ENCODE measurements at places on chromosomes 6 and 20.
A peak's percentile ranks its signal among the peaks of the same experiment; 100 is the strongest.

DNA sequence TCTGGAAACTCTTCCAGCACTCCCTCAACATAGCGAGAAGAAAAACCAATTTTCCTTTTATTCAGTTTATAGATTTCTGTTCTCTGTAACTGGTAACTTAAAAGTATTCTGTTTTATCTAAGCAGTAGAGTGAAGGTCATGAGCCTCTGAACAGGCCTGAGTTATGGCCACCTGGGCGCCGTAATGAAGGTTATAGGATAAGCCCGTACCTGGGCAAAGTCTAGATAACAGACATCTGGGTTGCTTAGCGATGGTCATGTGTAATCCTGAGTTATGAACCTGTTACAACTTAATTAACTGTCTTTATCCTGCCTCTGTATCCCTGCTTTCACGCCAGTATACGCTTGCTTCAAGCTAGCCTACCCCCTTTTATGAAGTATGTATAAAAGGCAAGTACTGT, 13.0 kb upstream of the FAM217A start:
- DNase-seq: no peak

DNA sequence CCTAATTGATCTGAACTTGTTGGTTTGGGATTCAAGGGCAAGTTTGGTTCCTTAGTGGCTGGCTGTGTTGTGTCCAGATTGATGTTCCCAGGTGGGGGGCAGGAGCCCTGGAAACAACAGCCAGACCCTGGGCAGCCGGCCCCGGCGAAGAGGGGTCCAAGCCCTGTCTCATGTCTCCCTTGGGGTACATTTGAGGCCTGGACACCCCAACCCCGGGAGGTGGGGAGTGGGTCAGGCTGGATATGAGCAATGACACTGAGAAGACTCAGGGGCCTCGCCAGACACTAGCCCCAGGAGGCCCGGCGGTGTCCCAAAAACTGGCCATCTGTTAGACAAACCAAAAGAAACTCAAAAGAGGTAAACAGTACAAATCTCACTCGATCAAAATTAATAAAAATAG, 79.6 kb downstream of the YTHDF1 start:
- no peak for DNase-seq

DNA sequence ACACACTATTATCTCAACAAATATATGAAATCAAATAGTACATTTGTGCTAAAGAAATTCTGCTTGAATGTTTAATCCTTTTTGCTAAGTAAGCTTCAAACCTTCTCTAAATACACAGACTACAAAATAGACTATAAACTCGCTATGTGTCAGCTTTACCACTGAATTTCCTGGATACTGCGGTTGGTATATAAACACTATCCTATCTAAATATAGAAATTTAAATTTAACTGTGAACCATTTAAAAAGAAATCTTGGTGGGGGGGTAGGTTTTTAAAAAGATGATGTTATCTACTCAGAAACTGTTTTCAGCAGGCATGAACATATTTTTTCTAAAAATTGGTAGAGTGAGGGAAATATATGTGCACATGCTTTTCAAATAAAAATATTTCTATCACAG, 306.5 kb upstream of the RUNX2 start:
- DNase-seq: peak; percentile 51

- peak; percentile 52 for DNase-seq
Measured at GRCh38 chr6:13331516-13332348, 3.4 kb upstream of the TBC1D7 start.

- DNase-seq: no peak
Measured at GRCh38 chr6:119200512-119201175, 122.2 kb upstream of the FAM184A start.

- no peak for DNase-seq
Measured at GRCh38 chr6:137900815-137901214, 33.8 kb downstream of the TNFAIP3 start.

- peak; percentile 84 for DNase-seq
Measured at GRCh38 chr20:62143081-62143956, at the start of the genes PSMA7 and SS18L1. PSMA7 (minus strand) TSS chr20:62143394; CDS start chr20:62143303, 91 bp downstream. SS18L1 (plus strand) TSS chr20:62143769; CDS start chr20:62143821, 52 bp downstream.

DNA sequence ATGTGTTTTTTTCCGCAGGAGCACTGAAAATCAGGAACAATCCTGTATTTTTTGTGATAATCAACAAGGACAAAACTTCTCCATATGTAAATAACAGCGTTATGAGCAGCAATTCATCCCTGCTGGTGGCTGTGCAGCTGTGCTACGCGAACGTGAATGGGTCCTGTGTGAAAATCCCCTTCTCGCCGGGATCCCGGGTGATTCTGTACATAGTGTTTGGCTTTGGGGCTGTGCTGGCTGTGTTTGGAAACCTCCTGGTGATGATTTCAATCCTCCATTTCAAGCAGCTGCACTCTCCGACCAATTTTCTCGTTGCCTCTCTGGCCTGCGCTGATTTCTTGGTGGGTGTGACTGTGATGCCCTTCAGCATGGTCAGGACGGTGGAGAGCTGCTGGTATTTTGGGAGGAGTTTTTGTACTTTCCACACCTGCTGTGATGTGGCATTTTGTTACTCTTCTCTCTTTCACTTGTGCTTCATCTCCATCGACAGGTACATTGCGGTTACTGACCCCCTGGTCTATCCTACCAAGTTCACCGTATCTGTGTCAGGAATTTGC, at the start of gene TAAR6:
TSS of gene TAAR6 (plus strand) at position 102 of the 557 bp plus-strand sequence. CDS start at position 102, 0 bp downstream.
- DNase-seq: no peak

- no peak for DNase-seq
Measured at GRCh38 chr6:106122306-106122918, 36.3 kb downstream of the PRDM1 start.

DNA sequence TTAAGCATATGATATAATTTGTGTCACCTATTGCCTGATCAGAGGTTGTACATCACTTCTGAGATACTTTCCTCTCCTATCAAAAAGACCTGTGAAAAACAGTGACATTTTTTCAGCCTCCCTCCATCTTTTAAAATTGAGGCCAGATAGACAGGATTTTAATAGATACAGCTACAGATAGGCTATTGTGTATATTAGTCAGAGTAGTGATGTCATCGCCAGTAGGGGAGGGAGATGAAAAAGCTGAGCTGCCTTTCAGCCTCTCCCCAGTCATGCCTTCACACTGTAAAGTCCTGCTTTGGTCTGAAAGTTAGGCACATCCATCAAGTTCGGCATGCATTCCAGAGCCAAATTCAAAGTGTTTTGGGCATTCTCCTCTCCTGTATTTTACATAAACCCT, 7.9 kb upstream of the PABPC1L start:
- no peak for DNase-seq

DNA sequence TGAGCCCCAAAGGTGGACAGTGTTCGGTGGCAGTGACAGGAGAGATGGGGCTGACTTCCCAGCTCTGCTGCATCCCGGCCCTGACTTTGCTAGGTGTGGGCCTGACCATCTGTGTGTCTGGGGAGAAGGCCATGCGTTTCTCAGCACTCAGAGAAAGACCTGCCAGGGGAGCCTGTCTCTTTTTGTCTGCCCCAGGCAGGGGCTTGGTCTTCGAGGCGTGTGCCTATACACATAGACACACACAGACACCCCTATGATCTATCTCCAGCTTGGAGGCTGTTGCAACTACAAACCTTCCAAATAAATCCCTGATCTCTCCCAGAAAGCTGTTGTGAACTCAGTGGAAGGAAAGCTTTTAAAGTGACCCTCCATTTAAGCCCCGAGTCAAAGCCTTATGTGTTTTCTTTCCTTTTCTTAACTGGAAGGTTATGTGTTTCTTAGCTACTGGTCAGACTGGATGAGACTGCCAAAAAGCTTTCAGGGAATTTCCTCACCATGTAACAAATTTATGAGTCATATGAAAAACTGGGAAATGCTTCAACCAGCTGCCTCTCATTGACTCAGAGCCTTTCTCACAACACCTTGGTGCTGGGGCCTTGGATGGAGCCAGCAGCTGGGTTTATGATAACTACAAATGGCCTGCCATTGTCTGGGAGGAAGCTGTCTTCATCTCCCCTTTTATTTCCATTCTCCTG, 102.6 kb downstream of the CDC5L start:
- no peak for DNase-seq

- DNase-seq: no peak
Measured at GRCh38 chr20:11379257-11380011, 538.3 kb upstream of the BTBD3 start.

GRCh38 chr20:46709459-46710152, at the start of gene SLC2A10:
SLC2A10 (plus strand) TSS chr20:46709649; CDS start chr20:46709737, 88 bp downstream.
- no peak for DNase-seq

- no peak for DNase-seq
Measured at GRCh38 chr20:47020231-47020630, 125.6 kb downstream of the EYA2 start.

DNA sequence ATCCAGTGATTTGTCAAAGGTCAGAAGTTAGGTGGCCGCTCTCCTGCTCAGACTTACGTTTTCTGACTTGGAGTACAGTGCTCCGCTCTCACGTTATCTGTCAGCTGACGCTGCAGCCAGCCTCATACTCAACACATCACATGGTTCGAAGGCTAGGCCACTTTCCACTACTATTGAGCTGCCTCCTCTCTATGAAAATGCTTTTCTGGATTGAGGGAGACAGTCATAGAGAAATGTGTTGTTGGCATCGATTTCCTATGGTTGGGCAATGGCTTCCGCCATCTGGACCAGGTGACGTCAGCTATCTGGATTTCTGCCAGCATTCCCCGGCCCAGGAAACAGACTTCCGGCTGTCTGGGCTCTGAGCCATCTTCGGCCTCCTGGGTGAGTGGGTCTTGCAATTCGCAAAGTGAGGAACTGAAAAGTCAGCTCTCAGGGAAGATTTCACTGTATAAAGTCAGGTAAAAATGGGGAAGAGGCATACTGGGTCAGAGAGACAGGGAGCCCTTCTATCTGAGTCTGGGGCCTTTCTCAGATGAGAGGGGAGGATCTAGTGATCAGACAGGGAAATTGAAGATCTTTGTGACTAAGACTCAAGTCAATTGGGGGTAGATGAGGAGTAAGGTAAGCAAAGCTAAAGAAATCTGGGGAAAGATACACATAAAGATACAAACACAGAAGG, 37.5 kb upstream of the IER3 start:
- peak; percentile 37 for DNase-seq

GRCh38 chr6:37126493-37126958, 43.4 kb upstream of the PIM1 start:
- DNase-seq: no peak

DNA sequence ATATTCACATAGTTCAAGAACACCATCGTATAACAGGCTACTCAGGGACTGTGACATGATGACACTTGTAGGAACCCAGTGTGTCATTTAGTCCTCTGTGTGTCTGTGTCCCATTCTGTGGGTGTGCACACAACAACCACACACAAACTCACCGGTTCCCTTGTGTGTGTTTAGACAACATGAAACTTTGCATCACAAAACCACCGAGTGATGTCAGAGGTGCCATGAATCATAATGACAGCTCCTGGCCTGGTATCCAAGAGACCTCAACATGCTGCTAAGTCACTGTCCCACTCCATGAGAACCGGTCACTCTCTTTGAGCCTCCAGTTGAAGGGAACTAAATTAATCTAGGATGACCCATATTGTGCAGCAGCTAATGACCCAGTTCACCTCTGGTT, 421.3 kb downstream of the PREX1 start:
- DNase-seq: no peak

DNA sequence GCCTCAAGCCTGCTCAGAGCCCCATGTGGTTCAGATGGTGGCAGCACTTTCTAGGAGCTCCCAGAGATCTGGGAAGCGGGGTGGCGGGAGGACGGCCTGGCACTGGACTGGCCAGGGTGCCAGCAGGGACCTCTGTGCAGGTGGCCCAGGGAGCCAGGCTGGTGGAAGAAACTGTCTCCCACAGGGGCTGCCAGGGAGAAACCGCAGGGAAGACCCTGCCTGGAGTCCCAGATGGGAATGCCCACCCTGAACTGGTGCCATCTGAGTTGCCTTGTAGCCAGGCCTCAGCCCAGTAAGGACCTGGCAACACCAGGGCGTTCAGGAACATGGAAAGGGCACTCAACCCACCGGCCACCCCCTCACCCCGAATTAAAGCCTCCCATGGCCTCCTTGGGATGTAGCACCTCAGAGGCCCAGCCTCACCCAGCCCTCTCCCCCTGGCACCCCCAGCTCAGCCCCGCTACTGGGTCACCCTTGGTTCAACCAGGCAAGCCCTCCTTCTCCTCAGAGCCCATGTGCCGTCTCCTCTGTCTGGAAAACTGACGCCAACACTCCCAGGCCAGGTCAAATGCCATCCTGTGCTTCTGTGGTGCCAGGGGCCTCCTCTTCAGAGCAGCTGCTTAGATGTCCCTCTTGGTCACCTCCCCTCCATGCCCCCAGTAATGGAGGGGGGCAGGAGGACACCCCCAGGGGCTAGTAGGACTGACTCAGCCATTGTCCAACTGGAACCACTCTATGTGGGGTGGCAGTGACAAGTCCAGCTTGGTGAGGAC, 5.9 kb upstream of the C20orf144 start:
- DNase-seq: no peak

- DNase-seq: no peak
Measured at GRCh38 chr6:32116674-32117073, 7.5 kb upstream of the TNXB start.

DNA sequence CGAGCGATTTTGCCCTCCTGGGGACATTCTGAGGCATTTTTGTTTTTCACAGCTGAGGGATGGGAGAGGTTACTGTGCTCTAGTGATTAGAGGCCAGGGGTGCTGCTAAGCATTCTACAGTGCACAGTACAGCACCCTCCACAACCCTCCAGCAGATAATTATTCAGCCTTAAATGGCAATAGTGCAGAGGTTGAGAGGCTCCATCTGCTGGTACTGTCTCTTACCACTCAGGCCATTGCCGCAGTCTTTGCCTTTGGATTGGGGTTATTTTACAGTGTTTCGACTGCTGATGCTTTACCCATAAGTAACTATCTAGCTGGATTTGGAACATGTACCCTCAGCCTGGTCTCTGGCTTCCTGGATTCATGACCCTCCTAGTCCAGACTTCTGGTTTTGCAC, 705.3 kb downstream of the KIF16B start:
- no peak for DNase-seq

DNA sequence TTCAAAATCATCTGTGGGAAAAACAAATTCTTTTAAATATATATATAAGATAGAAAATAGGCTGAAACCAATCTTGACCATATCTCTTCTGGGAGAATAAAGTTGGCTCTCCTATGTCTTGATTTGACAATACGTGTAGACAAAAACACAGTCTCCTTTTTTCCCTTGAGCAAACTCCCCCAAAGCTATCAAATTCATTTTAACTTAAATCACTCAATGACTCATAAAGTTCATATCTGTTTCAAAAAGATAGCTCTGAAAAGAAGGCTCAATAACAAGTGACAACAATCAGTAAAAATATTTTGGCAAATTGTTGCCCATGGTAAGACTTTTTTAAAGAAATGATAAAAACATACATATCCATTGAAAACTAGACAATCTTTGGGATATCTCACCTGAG, 236.0 kb upstream of the TENT5A start:
- DNase-seq: no peak

- no peak for DNase-seq
Measured at GRCh38 chr6:160238278-160238711, 20.3 kb downstream of the SLC22A2 start.

- no peak for DNase-seq
Measured at GRCh38 chr6:142304241-142304640, 2.4 kb downstream of the ADGRG6 start.

DNA sequence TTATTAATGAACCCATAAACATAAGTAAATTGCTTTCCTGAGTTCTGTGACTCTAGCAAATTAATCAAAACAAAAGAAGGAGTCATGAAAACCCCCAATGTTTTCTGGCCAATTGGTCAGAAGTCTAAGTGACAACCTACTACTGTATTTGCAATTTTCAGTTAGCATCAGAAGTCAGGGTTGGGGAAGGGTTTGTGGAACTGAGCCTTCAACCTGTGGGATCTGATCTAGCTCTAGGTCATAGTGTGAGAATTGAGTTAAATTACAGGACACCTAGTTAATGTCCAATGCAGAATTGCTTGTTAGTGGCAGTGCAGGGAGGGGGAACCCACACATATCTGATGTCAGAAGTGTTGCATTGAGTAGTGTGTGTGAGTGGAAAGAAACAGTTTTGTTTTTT, 142.4 kb downstream of the ISM1 start:
- DNase-seq: no peak
